ENCODE measurements at places on chromosomes 3 and 15.

DNA sequence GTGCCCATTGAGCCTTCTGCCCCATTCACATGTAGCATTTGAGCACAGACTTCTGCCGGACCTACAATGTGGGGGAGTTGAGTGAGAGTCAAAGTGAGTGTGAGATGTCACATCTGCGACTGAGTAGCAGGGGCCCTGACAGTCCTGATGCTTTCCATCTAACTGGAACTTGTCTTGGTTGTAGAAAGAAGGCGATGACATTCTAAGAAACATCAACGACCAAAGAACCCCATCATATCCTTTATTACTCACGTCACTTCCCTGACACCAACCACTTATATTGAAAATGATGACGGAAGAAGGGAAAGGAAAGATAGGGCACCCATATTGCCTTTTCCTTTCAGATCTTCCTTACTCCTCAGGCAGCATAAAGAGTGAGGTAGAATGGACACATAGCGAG, 30.5 kb downstream of the SMAD3 start:
- DNase-seq: no peak

DNA sequence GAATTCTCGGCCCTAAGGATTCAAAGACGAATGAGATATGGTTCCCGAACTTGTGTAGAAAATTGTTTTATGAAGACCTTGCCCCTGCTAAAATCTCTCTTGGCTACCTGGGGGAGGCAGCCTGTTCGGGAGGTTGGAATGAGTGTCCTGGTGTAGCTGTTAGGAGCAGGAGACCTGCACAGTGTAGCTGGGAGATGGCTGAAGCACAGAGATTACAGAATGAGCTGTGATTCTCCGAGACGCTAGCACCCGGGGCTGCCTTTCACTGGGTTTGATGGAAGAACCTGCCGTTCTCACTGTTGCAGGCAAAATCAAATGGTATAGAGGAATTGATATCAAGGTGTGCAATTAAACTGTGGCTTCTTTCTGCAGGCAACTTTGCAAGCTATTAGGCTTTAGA, 68.0 kb downstream of the TRAK1 start:
- DNase-seq: no peak

DNA sequence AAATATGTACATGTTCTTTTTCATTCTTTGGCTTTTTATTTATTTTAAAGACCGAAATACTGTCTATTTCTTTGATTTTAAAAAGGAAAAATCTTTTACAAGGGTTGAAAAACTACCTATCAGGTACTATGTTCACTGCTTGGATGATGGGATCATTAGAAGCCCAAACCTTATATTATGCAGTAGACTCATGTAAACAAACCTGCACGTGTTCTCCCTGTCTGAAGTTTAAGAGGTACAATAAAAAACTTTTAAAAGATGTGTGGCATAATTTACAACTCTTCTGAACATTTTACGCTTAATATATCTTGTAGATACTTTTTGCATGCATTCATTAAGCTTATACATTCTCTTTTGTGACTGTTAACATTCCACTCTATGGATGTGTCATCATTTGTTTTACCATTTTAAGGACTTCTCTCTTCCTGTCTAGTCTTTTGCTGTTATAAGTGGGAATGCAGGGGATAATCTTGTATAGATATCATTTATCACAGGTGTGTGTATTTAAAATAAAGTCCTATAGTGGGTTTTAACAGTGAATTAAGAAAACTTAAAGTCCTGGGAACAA, 6.2 kb downstream of the MGA start:
- DNase-seq: no peak

DNA sequence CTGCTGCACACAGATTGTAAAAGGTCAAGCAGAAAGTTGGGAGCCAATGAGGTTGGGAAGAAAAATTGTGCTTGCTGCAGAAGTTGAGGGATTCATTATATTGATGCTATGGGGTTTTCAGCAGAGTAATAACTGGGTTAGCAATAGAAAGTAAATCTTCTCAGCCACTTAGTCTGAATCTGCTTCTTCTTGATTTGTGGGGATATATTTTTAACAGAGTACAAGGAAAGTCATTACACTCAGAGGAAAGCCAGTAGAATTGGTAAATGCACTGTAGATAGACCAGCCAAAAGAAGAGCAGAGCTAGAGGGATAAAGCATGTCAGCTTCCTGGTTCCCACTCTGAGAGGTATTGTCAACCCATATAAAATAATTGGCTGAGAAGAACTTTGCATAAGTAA, 663.6 kb downstream of the NLGN1 start:
- no peak for DNase-seq

GRCh38 chr3:118675305-118675704, 359.3 kb downstream of the IGSF11 start:
- DNase-seq: no peak

DNA sequence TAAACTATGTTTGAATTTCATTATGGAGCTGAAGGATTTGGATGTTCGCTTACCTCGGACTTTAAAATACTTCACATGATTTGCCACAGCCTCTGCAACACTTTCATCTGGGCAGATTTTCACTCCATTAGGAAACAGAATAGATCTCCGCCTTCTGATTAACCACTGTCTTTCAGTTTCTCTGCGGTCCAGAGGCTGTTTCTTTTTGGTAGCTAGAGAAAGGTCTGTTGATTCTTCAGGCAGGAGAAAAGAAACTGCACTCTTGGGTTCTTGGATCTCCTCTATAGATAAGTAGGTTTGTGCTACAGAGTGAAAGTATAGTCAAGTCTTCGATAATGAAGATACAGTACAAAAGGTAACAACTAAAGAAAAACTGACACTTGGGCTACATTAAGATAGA, 844 bp downstream of the IMPG2 start:
- DNase-seq: no peak

DNA sequence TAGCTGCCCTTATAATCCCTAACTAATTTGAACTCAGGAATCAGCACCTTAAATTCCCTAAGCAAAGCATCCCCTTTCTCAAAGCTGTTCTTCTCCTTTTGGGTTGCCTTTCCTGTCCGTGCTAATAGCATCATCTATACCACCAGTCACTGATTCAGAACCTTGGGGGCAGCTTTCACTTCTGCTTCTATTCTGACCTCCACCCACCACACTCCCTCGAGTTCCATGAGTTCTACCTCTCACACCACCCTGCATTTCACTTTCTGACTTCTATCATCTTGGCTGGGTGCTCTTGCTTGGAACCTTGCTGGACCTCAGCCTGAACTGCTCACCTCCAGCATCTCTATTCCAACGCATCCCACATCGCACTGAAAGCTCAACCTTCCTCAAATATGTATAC, 55.4 kb upstream of the KCNMB2 start:
- DNase-seq: no peak

GRCh38 chr3:187572441-187572840, 97.8 kb downstream of the SST start:
- DNase-seq: no peak

- no peak for DNase-seq
Measured at GRCh38 chr3:110519071-110519470, 552.5 kb upstream of the NECTIN3 start.

GRCh38 chr15:43299884-43300283, 30.5 kb downstream of the LCMT2 start:
- no peak for DNase-seq

DNA sequence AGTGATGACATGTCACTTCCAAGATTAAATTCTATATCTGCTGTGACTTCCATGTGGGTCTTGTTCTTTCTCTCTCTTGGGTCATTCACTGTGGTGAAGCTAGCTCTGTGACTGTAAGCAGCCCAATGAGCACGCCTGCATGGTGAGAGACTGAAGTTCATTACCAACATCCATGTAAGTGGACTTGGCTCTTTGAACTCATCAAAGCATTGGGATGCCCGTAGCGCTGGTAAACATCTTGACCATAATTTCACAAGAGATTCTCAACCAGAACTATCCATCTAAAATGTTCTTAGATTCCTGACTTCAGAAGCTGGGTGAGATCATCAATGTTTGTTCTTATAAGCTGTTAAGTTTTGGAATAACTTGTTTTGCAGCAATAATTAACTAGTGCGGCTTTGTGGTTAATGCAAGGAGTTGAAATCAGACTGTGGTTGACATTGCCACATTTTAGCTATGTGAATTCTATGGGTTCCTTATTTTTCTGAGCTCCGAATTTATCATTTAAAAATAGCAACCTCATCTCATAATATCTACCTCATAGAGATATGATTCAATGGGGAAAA, 31.6 kb upstream of the LRRC3B start:
- no peak for DNase-seq

GRCh38 chr3:197791113-197791891, at the start of gene LRCH3:
TSS of gene LRCH3 (plus strand) at chr3:197791254. CDS start at chr3:197791279, 25 bp downstream.
- peak; percentile 93 for DNase-seq

GRCh38 chr3:57864853-57865252, 108.7 kb downstream of the SLMAP start:
- DNase-seq: no peak

DNA sequence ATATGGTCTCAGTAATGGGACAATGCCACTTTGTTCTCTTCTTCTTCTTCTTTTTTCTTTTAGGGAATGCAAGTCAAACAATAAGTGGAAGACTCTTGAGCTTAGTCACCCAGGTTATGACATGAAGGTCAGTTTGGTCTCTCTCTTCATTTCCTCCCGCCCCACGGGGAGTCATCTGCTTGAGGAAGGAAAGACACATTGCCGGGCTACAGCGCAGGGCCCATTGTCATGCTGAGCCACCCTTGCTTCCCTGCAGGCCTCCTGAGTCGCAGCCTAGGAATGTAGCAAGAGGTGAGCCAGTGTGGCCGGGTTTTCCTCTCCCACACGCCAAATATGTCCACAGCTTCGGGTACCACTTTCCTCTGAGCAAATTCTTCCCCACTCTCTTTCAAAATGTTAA, 47.6 kb downstream of the RAP2B start:
- DNase-seq: no peak

DNA sequence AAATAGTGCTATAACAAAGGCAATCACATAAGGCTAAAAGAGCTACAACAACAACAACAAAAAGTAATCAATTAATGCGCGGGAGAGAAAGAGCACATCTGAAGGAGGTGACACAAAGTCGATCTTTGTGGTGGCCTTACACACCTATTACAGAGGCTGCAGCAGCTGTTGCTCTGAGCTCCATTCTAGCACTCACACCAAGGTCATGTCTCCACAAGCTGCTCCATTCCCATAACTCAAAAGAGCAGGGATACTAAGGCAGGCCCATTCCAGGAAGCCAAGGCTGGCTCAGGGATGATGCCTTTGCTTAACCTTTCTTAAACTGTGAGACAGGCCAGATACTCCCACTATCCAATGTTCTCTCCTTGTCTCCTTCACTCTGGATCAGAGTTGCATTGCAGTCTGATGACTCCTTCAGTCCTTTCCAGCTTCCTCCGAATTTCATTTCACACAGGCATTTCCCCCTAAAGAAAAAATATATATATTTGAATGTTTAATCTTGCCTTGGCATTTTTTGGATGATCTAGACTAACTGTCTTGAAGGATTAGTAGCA, 52.7 kb downstream of the SNTN start:
- no peak for DNase-seq

DNA sequence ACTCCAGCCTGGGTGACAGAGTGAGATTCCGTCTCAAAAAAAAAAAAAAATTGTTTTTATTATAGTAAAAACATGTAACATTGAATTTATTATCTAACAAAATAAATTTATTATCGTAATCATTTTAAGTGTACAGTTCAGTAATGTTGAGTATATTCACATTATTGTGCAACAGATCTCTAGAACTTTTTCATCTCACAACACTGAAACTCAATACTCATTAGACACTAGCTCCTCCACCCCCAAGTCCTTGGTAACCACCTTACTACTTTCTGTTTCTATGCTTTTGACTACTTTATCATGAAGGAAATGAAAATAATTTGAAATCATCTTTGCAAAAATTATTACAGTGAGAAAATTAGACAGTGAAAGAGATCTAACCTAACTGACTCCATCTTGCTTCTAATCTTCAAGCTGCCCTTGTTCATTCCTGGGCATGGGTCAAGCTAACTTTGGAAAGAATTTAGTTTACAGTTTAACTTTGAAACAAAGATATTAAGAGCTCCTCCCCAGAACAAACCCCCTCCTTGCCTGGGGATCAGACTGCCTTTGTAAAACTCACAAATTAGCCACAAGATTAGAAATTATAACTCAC, 15.0 kb upstream of the FYCO1 start:
- no peak for DNase-seq

DNA sequence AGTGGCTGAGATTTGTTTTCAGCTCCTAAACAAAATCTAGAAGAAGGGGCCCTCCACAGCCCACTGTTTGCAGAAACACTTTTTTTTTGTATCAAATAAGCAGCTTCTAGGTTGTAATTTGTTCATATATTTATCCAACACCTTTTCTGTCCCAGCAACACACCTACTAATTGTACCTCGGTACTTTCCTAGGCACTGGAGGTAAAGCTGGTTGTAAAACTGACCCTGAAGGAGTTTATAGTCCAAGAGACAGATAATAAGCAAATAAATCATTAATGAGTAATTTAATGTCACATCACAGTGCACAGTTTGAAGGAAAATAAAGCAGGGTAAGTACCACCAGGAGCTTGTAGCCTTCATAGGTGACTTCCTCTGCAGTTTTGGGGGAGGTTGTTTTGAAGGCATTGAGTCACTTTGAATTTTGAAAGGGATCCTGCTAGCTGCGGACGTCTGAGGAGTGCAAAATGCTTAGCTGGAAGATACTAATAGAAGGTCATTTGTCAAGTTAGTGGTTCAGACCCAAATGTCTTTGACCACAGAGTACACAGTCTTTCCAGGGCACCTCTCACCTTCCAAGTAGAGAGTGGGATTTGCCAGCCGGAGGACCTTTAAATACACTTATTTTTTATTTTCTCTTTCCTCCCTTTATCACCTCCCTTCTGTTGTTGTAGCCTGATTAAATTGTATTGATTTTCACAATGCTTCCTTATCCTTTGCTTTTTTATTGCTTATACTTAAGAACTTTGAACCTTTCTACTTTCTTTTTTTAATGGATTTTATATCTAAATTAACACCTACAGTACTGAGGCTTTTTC, 53.8 kb downstream of the CMSS1 start:
- DNase-seq: no peak

GRCh38 chr3:100274361-100274760, 13.6 kb downstream of the TBC1D23 start:
- no peak for DNase-seq

Measured in left hindlimb (tissue), 1 donor.